ENCODE measurements at places on chromosomes 6 and 20.
A peak's percentile ranks its signal among the peaks of the same experiment; 100 is the strongest.

- no peak for DNase-seq
These were observed 19.9 kb downstream of the PREP start for GRCh38 chr6:105382958-105383357.

GRCh38 chr6:44674226-44675155 lies 287.0 kb downstream of the CDC5L start:
- DNase-seq, result no peak

DNA sequence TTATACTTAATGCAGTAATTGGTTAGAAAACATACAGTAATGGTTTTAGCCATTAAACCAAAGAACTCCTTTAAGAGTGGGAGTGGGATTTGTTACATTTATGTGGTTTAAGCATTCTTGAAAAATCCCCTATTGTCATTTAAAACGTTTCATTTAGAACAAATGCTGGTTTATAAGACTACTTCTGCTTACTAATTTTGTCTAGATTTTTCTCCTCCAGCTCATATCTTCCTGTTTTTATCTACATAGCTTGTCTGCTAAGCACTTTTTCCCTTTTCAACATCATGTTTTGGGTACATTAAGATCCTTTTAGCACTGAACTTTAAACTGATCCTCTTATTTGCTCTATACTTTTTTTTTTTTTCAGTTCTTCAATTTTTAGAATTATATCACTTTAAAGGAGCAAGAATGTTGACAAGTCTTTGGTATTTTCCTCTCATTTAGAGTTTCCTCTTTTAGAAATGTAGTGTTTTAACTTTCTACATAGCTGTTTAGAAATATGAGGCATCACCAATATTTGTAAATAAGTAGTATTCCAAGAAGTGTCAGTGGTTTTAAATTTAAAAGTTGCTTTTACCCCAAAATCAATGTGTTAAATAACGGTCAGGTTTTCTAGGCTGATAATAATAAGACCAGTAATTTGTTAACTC lies 80.9 kb downstream of the SESN1 start:
- DNase-seq, result no peak

DNA sequence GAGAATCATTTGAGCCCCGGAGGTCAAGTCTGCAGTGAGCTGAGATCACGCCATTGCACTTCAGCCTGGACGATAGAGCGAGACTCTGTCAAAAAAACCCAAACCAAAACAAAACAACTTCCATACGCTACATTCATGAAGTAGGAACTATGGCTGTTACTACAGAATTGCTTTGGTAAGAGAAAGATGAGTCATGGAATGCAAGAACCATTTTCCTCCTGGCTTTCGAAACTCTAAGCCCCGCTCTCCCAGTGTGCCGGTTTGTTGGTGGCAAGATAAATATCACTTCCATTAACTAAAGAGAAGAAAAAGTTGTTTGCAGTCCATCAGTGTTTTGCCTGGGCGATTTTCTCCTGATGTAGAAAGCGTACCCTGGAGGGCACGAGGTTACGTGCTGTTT lies 61.3 kb downstream of the ZDHHC14 start:
- no peak for DNase-seq

GRCh38 chr6:63598049-63599036 lies 26.1 kb downstream of the LOC128125822 start:
- DNase-seq, result peak; percentile 31

- DNase-seq, result no peak
These were observed 12.3 kb upstream of the ASF1A start for GRCh38 chr6:118881440-118882313.

DNA sequence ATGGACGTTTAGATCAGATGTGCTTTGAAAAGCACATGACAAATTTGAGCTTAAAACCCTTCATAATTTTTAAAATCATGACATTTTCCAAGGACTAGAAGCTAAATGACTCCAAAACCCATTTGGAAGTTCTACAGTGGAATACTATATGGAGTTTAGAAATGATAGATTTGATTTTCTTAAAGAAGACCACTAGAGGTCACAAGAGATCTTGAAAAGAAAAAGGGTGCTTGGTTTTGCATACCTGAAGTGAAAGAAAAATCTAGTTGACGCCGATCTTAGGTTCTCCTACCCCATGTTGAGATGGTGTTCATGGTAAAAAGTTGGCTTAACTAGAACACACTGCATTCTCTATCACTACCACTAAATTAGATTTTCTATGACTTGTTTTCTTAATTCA lies 31.5 kb downstream of the CFAP61 start:
- DNase-seq, result no peak

- DNase-seq, result no peak
These were observed 38.7 kb downstream of the GNAS start for GRCh38 chr20:58891086-58891717.

DNA sequence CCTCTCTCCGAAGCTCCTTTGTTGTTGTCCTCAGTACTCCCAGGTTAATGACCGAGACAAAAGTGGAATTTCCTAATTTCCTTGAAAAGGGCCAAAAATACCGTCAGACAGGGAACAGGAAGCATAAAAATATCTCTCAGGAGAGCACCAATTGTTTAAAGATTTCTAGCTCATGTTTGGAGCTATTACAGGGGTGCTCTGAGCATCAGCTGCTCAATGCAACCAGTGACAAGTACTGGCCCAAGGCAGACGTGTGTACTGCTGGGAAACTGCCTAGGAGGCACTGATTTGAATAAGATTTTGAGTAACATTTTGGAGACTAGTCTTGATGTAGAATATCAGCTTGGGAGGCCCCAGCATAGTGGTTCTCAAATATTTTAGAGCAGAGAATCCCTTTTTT lies 17.3 kb downstream of the LAMA4 start:
- no peak for DNase-seq

- no peak for DNase-seq
These were observed 43.8 kb downstream of the MAP3K4 start for GRCh38 chr6:161035182-161035980.

DNA sequence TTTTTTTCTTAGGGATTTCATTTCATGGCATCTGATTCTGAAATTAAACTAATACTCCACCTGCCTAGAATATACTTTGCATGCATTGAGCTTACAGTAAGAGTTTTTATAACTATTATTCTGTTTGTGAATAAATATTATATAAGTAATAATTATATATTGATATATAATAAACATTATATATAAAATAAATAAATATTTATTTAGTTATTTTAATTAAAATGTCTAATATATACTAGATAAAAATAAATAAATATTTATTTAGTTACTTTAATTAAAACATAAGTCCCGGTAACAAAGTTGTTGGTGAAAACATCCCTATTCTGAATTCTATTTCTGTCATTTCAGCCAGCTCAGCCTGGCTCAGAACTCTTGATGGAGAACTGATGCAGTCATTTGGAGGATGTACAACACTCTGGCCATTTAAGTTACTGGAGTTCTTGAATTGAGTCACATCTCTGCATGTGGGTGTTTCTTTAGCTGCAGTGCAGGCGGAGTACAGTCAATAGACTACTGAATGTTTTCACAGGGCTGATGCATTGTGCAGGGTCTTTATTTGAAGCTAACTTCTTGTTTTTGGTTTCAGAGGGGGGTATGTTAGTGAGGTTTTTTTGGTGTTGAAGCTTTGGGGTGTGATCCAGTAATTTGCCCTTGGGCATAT lies 508.9 kb upstream of the ADGRB3 start:
- DNase-seq, result no peak

- DNase-seq, result no peak
These were observed 301.1 kb downstream of the TAF4 start for GRCh38 chr20:61764471-61765025.

- no peak for DNase-seq
These were observed 179.6 kb upstream of the CCN2 start for GRCh38 chr6:132130626-132131298.

GRCh38 chr6:136676075-136676474 lies 116.2 kb downstream of the MAP3K5 start:
- DNase-seq, result no peak

DNA sequence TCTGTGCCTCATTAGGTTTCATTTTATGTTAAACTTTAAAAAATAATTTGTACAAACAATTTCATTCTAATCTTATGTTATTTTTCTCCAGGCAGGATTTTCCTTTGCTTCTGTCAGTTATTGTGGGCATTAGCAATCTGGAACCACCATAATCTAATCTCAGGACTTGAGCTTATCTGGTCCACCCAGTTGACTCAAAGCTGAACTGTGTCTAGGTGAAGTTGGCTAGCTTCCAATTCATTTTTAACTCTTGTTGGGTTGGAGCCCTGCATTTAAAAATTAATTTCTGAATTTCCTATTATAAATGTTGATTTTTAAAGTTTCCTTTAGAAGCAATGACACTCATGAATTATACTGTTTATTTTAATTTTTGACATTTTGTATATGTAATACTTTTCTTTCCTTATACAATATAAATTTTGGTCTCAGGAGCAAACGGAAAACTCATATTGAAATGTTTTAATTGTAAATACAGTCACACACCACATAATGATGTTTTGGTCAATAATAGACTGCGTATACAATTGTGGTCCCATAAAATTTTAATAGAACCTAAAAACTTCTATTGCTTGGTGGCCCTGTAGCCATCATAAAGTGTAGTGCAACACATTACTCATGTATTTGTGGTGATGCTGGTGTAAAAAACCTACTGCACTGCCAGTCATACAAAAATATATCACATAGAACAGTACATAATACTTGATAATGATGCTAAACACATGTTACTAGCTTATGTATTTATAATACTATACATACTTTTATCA lies 121.3 kb downstream of the CLVS2 start:
- no peak for DNase-seq

DNA sequence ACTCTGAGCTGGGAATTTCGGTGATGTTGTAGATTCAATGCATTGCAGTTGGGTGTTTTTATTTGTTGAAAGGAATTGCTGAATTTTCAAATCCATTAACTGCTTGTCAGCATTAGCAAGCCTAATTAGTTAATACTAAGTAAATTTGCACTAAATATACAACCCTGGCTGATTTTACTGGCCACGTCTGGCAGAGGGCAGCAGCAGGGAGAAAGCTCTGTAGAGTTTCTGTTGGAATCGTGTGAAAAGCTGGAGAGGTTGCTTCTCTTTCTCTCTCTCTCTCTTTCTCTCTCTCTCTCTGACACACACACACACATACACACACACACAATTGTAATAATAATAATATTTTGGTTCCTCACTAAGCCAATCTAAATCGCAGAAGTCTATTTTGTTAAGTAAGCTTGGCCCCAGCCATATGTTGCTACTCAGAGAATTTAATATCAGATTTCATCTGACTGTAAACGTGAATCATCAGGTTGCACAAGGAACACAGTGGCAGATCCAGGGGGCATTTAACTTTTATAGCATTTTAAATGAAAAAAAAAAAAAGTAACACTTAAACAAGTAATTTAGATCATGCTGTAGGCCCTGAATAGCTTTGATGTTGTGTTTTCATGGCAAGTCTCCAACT lies 289.5 kb downstream of the ESR1 start:
- no peak for DNase-seq

DNA sequence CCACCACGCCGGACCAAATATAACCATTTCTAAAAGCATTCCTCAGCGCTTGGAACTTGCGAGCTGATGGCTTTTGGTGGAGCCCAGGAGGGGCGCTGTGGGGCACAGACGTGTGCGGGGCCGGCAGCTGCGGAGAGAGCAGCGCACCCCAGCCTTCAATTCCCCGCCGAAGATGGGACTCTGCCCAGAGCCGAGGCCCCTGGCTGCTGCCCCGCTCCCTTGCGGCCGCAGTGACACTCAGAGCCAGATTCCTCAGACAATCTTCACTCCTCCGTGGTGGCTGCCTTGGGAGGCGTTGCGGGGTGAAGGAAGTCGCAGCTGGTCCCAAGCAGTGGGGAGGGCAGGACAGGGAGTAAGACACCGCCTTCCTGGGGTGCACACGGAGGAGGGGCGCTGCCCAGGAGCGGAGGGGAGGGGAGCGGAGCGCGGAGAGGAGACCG lies 87.7 kb downstream of the TMEM242 start:
- DNase-seq, result no peak

- DNase-seq, result peak; percentile 4
These were observed 587 bp downstream of the PDSS2 start for GRCh38 chr6:107458672-107459282.

DNA sequence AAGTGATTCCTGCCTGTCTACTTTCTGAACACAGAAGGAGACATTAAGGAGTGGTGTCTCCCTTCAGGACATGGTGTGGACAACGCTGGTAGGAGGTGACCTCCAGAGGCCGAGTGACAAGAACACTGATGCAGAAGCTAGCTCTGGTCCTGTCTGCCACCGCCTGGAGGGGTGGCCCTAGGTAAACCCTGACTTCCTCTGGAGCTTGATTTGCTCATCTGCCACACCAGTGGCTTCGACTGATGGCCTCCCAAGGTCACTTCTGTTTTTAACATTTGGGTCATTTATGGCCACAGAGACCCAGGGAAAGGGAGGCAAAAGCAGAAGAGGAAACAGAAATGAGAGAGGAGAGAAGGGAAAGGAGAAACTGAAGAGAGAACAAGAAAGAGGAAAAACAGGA lies 49.4 kb upstream of the SLC22A23 start:
- no peak for DNase-seq

GRCh38 chr6:42280966-42281533 lies 63.4 kb upstream of the MRPS10 start:
- DNase-seq, result no peak

DNA sequence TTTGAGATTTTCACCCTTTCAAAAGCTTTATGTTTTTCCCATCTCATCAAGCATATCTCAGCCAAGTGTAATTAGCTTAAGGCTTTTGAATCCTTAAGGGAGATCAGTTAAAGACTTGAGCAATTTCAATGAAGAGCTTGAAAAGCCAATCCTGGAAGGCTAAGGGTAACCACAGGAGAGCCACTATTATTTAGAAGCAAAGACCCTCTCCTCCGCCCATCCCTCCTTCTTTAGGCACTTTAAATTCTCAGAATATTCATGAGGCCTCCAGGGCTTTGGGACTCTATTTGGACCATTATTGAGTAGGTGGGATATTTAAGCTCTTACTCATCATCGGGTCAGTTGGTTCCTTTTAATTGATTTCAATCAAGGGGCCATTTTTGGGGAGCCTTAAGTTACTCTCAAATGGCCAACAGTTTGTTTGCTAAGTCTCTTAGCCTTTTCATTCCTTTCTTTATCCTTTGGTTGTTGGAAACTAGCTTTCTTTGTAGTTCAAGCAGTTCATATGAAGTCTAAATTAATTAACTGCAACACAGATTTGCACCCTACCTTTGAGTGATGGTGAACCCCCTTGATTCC lies 567.2 kb downstream of the KIF16B start:
- no peak for DNase-seq

DNA sequence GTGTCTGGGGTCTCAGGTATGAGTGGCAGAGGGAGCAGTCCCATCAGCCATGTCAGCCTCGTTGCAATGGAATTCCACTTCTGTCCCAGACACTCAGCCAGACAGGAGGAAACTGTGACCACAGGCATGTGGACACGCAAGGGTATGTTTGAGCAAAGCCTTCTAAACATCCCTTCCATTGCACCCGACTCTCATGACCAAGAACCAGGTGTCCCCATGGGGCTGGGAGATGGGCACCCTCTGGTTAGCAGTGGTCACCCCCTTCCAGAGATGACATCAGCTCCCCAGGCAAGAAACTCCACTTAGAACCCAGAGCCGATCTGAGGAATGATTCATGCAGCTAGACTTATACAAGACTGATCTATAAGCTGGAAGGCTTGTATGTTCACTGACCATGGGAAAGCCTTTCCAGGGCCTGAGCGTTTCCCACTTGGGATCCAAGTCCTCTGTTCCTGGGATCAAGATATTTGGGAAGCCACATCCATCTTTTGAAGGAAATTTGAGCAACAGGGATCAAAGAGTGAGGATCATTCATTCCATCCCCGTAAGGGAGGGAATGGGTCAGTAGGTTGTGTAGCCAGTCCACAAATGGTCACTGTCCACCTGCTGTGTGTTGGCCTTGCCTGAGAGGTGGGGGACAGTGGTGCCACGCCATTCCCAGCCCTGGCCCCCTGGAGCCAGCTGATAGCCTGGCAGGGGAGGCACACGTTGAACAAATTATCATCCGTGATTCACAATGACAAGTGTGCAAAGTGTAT lies 3.9 kb upstream of the MRGBP start:
- DNase-seq, result no peak

- DNase-seq, result no peak
These were observed 194.8 kb upstream of the ZNF217 start for GRCh38 chr20:53788253-53789022.

Measured in stimulated activated CD8-positive, alpha-beta memory T cell treated with anti-CD3 and anti-CD28 coated beads, Interleukin-7, amount 100 ng/mL, for 24 hours (primary cell).